ENCODE measurements at places on chromosomes 1 and 21. TPM values are rescaled to one million over a fixed set of nuclear protein-coding genes. Genes with fewer than 3 reads are reported as not detected.

RGS2 gene
- total RNA-seq = 32.3 TPM

EPS8L3 gene
- 1.3 TPM for total RNA-seq

CCNL2 gene
- total RNA-seq = 61.8 TPM

WLS gene
- total RNA-seq = 18.8 TPM

HLX gene
- 3.9 TPM for total RNA-seq

GJA9 gene
- not detected for total RNA-seq
